SW 1271 (cell line): ENCODE measurements at places on chromosomes 12 and 14.

DNA sequence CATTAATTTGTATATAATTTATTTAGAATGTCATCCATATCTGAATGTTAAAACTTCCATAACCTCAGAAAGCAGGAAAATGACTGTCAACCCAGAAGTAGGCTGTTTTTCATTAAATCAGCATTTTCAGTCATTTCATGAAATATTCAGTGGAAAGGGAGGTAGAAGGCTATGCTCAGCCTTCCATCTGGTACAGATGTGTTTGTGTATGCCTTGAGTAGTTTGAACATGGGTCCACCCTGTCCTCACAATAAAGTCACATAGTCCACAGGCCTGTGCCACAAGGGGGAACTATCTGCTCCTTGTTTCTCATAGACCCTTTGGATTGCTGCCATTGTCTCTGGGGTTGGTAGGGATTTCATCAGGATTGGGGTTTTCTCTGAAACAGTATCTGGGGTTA is 9.1 kb downstream of the LACRT start:
- no peak for DNase-seq

DNA sequence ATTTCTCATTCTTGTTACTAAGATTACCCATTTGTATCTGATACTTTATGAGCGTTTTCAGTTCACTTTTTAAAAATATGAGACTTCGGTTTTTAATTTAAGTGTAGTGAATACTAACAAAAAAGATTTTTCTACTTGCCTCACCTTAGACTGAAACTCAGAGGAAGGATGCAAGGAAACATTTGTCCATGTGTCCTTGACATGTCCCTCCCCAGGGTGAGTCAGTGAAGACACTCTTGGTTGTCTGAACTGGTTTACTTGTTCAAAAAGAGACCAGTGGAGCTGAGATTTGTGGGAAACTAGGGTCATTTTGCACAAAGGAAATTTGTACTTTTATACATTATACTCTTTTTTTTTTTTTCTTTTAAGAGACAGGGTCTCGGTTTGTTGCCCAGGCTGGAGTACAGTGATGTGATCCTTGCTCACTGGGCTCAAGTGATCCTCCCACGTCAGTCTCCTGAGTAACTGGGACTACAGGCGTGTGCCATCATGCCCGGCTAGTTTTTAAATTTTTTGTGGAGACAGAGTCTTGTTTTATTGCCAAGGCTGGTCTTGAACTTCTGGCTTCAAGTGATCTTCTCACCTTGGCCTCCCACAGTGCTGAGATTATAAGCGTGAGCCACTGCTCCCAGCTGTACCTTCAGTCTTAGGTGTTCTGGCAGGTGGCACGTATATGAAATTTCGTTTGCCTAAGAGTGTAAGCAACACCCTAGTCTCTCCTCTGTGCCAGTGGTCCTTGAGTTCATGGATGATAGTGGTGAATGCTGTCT is 56.7 kb downstream of the PPFIBP1 start:
- DNase-seq, result no peak

GRCh38 chr12:47382305-47382704 is 302.5 kb upstream of the AMIGO2 start:
- DNase-seq, result no peak

DNA sequence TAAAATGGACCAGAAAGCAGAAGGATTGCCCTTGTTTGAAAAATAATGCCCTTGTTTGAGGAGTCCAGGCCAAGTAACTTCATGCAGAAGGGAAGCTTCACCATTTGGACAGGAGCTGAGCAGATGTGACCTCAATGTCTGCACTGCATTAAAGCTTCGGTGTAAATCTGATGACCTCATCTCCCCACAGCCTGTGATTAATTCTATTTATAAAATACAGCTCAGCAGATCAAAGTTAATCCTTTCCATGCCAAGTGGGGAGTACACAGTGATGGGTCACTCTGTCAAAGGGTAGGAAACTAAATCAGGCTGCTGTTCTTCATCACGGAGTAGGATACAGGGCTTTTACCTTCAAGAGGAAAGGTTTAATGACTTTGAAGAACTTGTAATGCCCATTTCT is 533.7 kb downstream of the RPS29 start:
- DNase-seq, result no peak

DNA sequence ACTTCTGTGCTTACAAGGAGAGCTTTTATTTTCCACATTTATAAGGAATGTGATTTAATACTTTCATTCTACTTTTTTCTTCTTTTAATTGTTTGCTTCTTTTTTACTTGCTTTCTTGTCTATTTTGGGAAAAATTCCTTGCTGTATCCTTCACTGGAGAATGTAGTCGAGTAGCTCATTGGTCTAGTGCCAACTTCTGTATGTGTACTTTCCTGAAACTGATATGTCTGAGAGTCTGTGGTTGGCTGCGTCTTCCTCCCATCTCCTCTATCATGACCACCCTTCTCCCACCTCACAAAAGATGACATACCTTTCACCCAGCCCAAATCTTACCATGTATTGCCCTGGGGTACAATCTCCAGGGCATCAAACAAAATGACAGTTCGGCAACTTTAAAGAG is 51.8 kb downstream of the MSRB3 start:
- DNase-seq, result no peak

DNA sequence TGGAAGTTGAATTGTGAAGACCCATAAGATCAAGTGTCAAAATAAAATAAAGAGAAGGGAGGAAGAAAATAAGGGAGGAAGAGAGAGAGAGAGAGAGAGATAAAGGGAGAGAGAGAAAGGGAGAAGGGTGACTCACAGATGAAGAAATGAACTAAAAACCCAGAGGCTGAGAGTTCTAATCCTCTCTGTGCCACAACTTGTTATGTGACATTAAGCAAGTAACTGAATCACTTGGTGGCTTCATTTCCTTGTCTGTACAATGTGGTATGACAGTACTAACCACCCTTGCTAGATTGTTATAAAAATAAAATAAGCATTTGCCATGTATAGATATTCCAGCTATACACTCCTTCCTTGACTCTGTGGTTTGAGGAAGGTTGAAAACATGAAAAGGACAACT is 189.0 kb upstream of the FRMD6 start:
- no peak for DNase-seq

DNA sequence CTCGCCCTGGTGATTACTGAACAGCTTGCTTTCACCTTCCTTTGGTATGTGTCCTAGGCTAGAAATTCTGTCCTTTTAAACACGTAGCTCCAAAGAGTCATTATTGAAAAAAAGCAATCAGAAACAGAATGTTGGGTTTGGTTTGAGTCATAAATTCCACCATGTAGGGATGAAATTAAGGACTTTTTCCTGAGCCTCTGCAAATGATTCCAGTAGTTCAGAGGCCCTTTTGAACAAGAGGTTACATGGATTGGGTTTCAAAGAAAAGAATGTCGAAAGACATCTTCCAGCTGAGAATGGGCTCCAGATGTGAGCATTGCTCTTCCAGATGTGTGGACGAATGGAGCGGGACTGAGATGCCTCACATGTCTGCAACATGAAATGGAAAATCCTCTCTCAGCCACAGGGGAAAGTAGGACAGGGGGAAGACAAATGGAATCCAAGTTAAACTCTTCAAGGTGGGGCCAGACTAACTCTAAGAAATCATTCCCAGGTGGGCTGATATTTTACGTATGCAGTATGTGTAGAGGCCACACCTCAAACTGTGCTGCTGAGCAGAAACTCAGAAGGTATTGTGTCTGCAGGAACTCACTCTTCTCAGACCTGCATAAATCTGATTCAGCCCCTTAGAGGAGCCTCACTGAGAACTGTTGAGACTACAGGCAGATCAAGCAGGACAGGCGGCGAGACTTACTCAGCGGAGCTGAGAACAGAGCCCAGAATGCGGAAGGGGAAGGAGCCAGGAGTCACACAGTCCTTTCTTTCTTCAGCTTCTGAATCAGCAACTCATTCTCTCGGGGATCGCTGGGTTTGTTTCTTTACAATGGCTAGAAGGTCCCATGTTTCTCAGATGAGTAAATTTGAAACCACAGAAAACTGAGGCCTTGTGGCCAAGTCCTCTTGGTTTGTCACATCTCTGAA is 23.3 kb upstream of the EMP1 start:
- DNase-seq, result no peak

GRCh38 chr12:100794441-100795173 is at the start of gene ANO4:
Gene ANO4 (plus strand): TSS chr12:100794776. CDS start chr12:100901786, 107,010 bp downstream.
- DNase-seq, result no peak
